ENCODE measurements at places on chromosomes 13 and 19.

- no peak for DNase-seq
Measured at GRCh38 chr19:29517412-29517811, 8.4 kb upstream of the VSTM2B start.

DNA sequence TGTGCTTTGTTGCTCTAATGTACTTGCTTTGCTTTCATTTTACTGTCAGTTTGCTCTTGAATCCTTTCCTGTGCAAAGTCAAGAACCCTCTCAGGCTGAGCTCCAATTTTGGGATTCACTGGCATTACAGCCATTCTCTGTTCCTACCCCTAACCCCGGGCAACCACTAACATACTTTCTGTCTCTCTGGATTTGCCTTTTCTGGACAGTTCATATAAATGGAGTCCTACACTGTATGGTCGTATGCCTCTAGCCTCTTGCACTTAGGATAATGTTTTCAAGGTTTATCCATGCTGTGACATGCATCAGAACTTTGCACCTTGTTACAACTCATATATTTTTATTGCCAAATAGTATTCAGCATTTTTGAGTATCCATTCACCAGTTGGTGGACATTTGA is 2.7 kb upstream of the TEX30 start:
- no peak for DNase-seq

- DNase-seq, result no peak
Measured at GRCh38 chr19:6476155-6476895, 5.3 kb downstream of the DENND1C start.

- DNase-seq, result no peak
Measured at GRCh38 chr13:27549406-27549981, 70.8 kb downstream of the LNX2 start.

- DNase-seq, result no peak
Measured at GRCh38 chr13:45518525-45519245, 53.9 kb downstream of the COG3 start.

DNA sequence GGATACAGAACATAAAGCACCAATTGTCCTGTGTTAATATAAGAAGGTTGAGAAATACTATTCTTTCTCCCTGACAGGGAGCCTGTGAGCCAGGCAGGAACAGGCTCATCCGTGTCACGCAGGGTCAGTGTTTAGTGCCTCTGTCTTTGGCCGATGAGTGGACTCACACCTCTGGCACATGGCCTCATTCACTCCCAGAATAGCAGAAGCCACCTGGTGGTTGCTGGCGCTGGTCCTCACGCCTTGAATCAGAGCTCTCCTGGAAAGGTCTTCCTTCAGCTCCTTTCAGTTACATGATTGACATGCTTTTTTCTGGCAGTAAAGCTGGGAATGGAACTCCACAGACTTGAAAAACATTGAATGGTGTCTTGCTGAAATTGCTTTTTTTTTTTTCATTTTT is 28.1 kb upstream of the SIAH3 start:
- DNase-seq, result no peak

- peak; percentile 81 for DNase-seq
Measured at GRCh38 chr19:4358709-4359626, 15.6 kb downstream of the MPND start.

- no peak for DNase-seq
Measured at GRCh38 chr13:110158226-110158625, 148.7 kb downstream of the COL4A1 start.

GRCh38 chr19:16330368-16330801 is 5.8 kb downstream of the KLF2 start:
- peak; percentile 94 for DNase-seq

DNA sequence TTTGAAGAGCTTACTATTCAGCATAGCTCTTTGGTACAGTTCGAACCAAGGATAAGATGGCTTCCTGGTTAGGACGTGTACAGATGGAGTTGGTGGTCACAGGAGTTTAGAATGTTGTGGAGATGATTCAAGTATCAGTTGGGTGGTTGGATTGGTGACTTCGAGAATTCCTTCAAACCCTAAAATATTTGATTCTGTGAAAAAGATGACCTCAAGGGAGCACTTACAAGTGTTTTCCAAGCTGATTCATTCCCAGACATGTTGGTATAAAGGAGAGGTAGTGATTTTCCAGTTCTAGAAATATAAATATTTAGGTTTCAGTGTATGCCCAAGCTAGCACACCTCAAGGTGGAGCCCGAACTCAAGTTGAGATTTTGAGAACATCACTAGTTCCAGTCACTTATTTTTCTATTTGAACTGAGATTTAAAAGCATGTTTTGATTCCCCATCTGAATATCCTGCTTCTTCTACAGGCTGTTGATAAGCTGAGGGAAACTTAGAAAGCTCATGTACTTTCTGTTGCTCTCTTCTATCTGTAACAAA is 306.1 kb downstream of the DCT start:
- no peak for DNase-seq

- no peak for DNase-seq
Measured at GRCh38 chr13:21338156-21338555, 120.9 kb downstream of the ZDHHC20 start.

- no peak for DNase-seq
Measured at GRCh38 chr19:13165162-13165997, 15.2 kb downstream of the IER2 start.

DNA sequence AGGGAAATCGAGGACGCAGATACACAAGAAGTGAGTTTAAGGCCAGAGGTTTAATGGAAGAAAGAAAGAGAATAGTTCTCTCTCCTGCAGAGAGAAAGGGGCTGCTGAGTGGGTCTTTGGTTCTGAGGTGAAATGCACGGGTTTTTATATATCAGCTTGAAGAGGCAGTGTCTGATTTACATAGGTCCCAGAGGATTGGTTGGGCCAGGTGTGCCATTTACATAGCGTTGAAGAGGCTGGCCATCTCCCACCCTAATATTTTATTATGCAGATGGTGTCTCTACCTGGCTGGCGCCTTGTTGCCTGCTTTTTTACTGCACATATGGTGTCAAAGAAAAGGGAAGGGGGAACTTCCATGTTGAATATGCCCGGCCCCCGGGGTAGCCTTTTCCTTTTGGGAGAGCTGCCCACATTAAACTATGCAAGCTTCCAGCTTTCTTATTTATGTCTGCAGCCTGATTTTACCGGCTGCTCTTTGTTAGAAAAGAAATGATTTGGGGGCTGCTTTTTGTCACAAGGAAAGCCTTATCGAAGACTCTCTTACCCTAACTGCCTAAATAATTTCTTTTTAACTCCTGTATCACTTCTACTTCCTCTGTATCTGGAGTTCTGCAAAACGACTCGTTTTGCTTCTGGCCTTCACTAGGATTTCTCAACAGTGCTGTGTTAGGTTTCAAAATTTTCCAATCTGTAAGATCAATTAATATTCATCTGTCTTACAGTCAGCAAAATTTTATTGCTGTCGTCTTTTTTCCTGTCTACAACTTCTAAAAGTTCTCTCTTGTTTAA is 268.5 kb downstream of the B3GLCT start:
- DNase-seq, result no peak

DNA sequence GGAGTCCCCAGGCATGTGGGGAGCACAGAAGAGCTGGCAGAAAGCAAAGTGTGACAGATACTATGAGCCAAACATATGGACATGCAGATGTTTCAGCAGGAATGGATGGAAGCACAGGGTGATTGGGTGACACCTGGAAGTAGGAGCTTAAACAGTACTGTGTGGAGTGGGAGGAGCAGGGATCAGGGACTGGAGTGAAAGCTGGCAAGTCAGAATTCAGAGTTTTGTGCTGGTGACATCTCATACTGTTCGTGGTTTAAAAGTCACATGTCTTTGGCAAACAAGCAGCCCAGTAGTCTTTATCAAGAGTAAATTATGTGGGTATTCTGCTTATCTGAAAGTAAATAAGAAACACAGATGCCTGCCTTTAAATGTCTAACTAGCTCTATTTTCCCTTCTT is 408.2 kb downstream of the COG6 start:
- DNase-seq, result no peak

DNA sequence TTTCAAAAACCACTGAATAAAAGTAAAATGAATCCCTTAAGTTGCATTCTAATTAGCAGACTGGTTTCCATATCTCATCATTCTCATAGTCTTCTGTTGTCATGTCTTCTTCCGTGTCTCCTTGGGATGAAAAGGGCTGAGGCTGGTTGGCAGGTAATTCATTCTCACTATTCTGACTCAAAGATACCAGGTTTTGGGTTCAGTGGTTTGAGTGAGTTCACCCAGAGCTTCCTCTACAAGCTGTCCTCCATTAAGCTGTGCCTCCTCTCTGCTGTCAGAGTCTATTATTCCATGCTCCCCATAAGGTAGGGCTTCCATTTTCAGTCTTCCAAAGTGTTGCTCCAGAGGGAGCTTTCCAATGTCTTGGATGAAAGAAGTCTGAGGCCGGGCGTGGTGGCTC is 68.3 kb downstream of the FNDC3A start:
- DNase-seq, result no peak

GRCh38 chr19:12580180-12580694 is 29.0 kb upstream of the ZNF564 start:
- DNase-seq, result no peak

DNA sequence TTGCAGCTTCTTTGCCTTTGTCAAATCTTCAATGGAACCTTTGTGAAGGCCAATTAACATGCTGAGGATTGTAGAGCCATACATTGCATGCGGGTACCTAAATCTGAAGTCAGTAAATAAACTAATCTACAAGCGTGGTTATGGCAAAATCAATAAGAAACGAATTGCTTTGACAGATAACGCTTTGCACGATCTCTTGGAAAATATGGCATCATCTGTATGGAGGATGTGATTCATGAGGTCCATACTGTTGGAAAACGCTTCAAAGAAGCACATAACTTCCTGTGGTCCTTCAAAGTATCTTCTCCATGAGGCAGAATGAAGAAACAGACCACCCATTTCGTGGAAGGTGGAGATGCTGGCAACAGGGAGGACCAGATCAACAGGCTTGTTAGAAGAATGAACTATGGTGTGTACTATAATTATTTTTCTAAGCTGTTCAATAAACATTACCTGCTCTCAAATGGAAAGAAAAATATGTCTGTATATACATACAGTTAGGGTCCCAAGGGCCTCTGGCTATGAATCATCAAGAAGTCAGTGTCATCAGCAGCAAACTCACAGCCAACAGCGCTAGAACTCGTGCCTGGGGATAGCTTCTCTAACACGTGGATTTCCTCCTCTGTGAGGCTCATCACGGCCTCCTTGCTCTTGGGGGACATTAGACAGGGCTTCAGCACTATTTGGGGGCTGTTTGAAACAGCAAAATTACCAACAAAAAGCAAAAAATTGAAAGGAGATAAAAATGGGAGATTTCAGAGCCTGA is 2.9 kb upstream of the CD70 start:
- DNase-seq, result no peak

GRCh38 chr19:19098084-19098702 is 34.4 kb downstream of the SLC25A42 start:
- no peak for DNase-seq

- no peak for DNase-seq
Measured at GRCh38 chr13:64332048-64332447, 2898.1 kb downstream of the PCDH9 start.

GRCh38 chr19:29563486-29564101 is 37.8 kb downstream of the VSTM2B start:
- DNase-seq, result no peak

DNA sequence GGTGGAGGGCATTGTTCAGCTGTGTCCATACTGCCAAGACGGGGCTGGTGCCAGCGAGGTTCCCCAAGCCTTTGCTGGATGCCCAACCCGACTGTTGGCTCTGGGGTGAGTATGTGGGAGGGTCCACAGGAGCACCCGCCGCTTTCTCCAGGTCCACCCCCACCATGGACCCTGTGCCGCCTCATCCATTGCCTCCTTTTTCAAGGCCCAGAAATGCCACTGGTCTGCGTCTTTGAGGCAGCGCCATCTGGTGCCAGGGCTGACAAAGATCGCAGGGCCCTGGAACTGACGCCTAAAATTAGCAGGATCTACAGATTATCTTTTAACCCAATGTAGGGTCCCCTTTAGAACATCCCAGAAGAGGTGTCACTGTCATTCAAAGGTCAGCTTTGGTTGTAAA is 34.6 kb downstream of the NFIX start:
- DNase-seq, result no peak

DNA sequence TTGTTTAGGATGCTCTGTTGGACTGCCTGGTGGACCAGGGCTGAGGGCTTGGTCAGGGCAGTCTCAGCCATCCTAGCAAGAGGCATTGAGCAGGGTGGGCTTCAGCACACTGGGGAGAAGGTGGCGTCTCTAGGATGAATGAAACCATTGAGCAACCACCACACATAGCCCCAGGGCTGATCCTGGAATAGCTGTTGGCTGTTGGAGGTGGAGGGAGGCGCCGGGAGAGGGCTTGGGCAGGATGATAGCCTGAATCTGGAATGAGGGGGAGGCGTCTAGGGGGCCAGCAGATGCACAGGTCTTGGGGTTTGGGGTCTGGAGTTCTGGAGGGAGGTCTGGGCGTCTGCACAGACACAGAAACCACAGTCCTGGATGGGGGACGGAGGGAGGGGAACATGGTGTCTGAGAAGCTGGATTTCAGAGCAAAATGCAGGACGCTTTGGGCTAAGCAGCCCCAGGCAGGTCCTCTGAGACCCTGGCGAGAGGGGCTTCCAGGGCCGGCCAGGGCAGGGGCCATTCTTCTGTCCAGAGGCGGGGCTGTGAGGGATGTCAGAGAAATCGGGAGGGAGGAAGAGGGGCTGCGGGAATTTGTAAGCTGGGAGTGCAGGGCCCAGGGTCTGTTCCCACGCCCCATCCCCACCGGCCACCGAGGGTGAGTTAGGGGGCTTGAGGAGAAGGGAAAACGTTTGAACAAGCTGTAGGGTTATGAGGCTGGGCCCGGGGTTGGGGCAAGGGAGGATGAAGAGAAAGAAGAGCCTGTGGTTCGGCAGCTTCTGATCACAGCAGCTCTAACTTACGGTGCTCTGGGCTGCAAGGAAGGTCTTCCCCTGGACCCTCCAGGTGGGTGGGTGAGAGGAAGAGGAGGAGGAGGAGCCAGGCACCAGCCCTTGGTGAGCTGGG is 5.2 kb downstream of the TRAPPC5 start:
- no peak for DNase-seq

GRCh38 chr19:5333581-5334365 is 6.8 kb downstream of the PTPRS start:
- no peak for DNase-seq

DNA sequence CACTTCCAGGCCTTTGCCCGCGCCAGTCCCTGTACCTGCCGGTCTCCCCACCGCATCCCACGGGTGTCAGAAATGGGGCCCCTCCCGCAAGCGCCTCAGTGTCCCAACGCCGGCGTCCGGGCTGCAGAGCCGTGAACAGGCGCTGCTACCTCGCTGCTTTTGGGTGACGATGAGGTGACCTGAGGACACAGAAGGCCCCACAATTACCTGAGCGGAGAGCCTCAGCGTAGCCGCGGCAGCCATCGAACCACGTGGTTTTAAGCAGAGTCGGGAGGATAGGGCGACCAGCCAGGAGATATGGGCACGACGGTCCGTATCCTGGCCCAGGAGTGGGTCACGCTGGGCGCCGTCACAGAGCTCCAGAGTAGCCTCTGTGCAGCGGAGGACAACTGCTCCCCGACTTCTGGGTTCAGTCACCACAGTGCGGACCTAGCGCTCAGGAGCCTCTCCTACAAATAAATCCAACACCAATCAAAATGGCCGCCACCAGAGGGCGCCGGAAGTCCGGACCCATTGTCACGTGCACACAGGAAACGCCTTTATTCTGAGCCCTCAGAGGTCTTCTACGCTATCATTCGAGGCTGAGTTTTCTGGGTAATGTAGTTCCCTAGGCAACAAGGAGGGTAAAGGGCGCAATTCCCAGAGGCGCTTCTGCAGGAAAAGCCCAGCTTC is at the start of gene ZNF814:
Gene ZNF814 (minus strand): TSS at position 478 of the 672 bp plus-strand sequence. CDS start 235 bp downstream, at position 243.
- DNase-seq, result peak; percentile 92

Measured in posterior vena cava (tissue), 2 donors.